ENCODE measurements at places on chromosomes 7 and 10. TPM values are rescaled to one million over a fixed set of nuclear protein-coding genes. Genes with fewer than 3 reads are reported as not detected.

ZPBP gene
- not detected for total RNA-seq

TNS3 gene
- total RNA-seq: 1.3 TPM

CPEB3 gene
- 3.4 TPM for total RNA-seq

CPA4 gene
- not detected for total RNA-seq

SPOCK2 gene
- 552 TPM for total RNA-seq

RSPH10B gene
- not detected for total RNA-seq

ANKRD1 gene
- not detected for total RNA-seq

CPVL gene
- 1.3 TPM for total RNA-seq

RBP4 gene
- not detected for total RNA-seq

ZNF727 gene
- 0.25 TPM for total RNA-seq

CCNY gene
- total RNA-seq: 65.9 TPM

PARD3 gene
- total RNA-seq: not detected

GDF2 gene
- total RNA-seq: not detected

CALHM2 gene
- total RNA-seq: 84.6 TPM

ZNF425 gene
- total RNA-seq: 4.0 TPM

SDK1 gene
- total RNA-seq: 0.26 TPM

SRRM3 gene
- not detected for total RNA-seq

Measured in CD4-positive, alpha-beta memory T cell (primary cell).